Forelimb muscle (tissue), 1 donor: ENCODE measurements at places on chromosomes 3 and 15. TPM values are rescaled to one million over a fixed set of nuclear protein-coding genes. Genes with fewer than 3 reads are reported as not detected.

DNA sequence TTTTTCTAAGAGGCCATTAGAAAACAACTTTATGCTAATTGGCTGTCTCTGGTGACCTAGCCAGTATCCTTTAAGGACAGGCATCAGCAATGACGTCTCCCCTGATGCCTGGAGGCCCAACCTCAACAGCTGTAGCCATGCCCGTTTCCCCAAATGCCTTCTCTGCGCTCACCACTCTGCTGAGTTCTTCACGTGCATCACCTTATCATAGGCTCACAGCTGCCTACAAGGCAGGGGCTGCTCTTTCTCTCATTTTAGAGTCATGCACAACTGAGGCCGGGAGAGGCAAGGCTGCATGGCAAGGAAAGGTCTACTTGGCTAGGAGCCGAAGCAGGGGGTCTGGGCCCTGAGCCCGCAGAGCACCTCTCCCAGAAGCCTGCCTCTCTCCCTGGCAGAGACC is 43.9 kb upstream of the SEC13 start:
- no peak for DNase-seq

DNA sequence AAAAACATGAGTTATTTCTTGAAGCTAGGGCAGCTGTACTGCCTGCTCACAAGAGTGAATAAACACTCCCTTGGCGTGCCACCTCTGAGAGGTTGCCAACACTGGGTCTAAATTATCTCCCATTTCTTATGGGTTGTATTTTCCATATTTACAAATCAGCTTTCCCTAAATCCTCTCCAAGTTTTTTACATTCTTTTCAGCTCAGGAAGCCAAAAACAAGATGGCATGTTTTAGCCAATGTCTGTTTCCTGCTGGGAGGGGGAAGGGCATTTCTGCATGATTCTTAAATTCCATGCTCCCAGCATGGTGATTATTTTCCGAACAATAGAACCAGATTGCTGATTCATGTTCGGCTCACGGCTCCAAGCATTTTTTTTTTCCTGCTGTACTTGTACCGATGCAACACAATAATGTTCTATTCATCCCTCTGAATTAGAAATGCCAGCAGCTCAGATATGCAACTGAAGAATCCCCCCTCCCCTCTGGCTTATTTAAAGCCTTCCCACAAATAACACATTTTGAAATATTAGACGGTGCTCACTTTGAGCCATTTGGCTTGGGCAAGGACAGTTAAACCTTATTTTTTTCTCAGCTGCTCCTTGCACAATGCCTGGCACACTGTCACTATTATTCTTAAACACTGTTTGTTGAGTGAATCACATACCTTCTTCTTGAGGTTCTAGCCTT is 252.5 kb downstream of the THRB start:
- no peak for DNase-seq

GRCh38 chr15:57785959-57786358 is 79.4 kb downstream of the POLR2M start:
- DNase-seq, result no peak

GRCh38 chr3:186708983-186709679 is 8.0 kb upstream of the KNG1 start:
- DNase-seq, result no peak

- no peak for DNase-seq
Measured at GRCh38 chr15:80476036-80476435, 71.9 kb downstream of the ARNT2 start.

- no peak for DNase-seq
Measured at GRCh38 chr3:16369276-16369675, 104.3 kb downstream of the OXNAD1 start.

DNA sequence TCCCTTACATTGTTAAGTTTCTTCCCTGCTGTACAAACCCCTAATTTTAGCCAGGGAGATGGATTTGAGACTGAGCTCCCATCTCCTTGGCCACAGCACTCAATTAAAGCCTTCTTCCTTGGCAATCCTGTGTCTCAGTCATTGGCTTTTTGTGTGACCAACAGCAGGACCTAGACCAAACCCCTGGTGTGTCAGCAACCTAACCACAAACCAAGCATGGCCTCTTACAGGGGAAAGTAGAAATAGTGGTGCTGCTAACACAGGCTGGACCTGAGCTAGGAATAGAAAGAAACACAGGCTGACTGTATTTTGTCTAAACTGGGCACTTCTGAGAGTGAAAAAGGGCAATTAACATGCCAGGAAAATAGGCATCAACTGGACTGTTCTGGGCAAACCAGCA is 37.9 kb downstream of the PPCDC start:
- DNase-seq, result no peak

- DNase-seq, result no peak
Measured at GRCh38 chr15:81942655-81943195, 103.1 kb downstream of the MEX3B start.

GRCh38 chr3:66039590-66039887 is 821 bp upstream of the MAGI1 start:
- DNase-seq, result no peak

- no peak for DNase-seq
Measured at GRCh38 chr3:58588030-58588614, 10.9 kb upstream of the FAM107A start.

The DPPA2 gene
- not detected for polyA plus RNA-seq

The ROBO2 gene
- 2.2 TPM for polyA plus RNA-seq

The DLEC1 gene
- polyA plus RNA-seq, result 0.59 TPM

The SYNPR gene
- not detected for polyA plus RNA-seq

The ALDH1A2 gene
- polyA plus RNA-seq, result 9.3 TPM

The AMT gene
- 14.4 TPM for polyA plus RNA-seq

The OR5K3 gene
- polyA plus RNA-seq, result not detected
